NCI-H2171 treated with DMSO at 0.1 percent for 48 hours (cell line): ENCODE measurements at places on chromosomes 16 and 17.

DNA sequence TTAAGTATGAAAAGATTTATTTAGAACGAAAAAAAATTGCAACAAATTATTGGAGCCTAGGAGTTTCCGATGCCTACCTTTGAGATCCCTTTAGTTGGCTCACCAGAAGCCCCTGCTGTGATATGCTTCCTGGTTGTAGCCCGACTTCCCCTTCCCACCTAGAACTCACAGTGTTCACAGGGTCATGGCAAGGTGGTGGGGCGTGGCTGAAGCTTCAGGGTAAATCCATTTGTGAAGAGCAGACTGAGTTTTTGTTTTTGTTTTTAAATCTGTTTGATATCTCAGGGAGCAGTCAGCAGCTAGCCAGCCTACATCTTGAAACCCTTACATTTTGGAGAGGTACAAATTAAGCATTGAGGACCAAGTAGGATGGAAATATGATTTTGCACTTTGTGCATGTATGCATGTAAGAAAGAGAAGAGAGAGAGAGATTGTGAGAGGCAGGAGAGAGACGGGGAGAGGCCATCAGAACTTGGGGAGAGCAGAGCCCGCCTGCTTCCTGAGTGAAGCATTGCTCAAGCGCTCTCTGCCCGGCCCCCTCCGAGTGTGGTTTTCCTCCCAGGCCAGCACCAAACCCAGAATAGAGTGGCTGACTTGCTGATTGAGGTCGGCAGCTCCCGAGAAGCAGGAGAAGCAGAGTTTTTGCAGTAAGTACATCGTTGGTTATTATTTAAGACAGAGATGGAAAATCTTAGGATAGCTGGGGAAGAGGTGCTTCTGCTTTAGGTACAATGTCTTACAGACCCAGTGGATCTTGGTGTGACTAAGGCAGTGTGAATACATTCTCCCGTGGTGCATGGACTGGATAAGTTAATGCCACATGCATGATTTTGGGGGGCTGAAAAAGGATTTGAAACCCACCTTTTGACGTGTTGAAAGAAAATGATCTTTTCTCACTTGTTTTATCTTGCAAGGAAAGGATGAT is 64.2 kb downstream of the SPECC1 start:
- DNase-seq, result no peak

GRCh38 chr17:36723459-36724025 is 122.2 kb downstream of the MRM1 start:
- DNase-seq, result no peak

GRCh38 chr17:76683921-76684745 is 26.6 kb downstream of the MXRA7 start:
- DNase-seq, result no peak

DNA sequence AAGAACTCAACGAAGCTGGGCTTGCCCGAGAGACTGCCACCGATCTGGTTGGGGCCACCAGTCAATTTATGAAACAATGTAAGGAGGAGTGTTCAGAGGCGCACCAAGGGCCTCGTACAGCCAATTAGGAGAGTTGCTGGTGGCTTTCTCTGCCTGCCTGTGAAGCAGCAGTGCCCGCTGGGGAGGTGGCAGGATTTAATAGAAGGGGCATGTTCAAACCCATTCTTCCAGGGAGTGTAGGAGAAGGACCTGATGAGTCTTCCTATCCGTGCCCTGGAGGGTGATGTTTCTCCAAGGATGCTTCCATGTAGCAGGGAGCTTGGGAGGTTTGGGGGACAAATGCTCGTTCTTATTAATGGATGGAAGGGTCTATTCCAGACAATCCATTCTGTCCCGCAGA is 178.4 kb downstream of the CCDC182 start:
- DNase-seq, result no peak

DNA sequence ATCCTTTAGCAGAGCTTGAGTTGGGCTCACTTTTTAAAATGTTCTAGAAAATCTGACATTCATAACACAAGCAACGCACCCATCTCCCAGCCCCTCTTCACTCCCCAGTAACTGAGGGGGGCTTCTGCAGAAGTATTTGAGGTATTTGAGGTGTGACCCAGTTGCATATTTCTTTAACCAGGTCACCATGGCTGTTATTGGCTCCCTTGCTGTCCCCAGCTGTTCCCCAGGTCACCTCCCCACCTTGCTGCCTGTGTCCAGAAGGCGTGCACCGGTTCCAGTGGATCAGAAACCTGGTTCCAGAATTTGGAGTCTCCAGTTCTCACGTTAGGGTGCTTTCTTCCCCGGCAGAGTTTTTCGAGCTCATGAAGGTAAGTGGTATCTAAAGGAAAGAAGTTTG is 13.8 kb downstream of the PGS1 start:
- no peak for DNase-seq

GRCh38 chr17:49362723-49363117 is 670 bp upstream of the ZNF652 start:
- no peak for DNase-seq

DNA sequence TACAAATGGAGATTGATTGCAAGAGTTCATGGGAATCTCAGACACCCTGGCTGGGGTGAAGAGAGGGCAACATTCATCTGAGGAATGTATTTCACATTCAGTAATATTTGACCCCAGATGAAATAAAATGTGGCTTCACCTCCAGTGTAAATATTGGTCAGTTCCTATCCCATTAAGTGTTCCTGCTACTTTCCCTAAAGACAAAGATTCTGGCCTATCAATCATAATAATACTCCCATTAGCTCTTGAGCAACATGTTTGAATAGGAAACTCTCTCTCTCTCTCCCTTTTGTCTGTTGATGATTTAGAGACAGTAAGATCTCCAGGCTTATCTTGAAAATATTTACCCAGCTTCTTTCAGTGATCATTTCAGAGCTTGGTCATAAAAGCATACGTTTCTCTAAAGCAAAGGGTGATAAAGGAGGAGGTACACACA is 70.1 kb downstream of the KCNJ2 start:
- no peak for DNase-seq

- DNase-seq, result peak; percentile 12
These were observed 4.6 kb upstream of the KCNJ16 start for GRCh38 chr17:70070305-70071027.

- DNase-seq, result peak; percentile 80
These were observed 181.6 kb downstream of the TMEM132E start for GRCh38 chr17:34760931-34761495.

- DNase-seq, result peak; percentile 40
These were observed 5.2 kb upstream of the GRIN2C start for GRCh38 chr17:74864866-74865395.

GRCh38 chr17:37519251-37519985 is 29.7 kb downstream of the DUSP14 start:
- no peak for DNase-seq

DNA sequence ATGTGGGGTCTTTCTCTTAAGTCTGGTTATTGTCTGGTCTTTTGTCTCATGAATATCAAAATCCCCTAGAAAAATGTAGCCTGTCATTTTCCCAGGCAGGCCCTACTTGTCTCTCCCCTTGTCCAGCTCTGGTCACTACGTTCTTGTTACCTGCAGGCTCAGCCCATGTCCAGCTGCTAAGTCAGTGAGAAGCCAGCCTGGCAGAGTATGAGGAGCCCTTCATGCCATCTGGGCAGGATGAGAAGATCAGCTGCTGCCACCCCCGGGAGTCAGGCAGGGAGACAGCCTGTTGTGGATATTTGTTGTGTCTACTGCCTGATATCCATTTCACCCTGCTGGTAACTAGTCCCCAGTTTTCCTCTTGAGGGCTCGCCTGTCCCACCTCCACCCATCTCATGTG is 88.9 kb downstream of the ASIC2 start:
- no peak for DNase-seq

- DNase-seq, result no peak
These were observed 24.8 kb downstream of the MYO18A start for GRCh38 chr17:29155227-29155965.

DNA sequence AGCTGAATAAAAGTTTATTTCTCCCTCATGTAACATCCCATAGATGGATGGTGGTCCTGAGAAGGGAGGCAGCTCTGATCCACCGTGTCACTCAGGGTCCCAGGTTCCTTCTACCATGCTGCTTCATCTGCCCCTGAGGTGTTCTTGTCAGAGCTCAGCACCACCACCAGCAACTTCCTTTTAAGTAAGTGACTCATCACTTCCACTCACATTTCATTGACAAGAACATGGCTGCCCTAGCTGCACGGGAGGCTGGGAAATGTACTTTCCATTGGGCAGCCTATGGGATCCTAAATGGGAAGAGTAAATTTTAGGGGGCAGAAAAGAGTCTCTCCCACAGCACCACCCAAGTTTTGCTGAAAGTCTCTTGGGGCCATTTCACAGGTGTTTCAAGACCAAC is 134.7 kb downstream of the USP31 start:
- no peak for DNase-seq

GRCh38 chr16:2090777-2091546 is 43.2 kb downstream of the TSC2 start:
- DNase-seq, result no peak

DNA sequence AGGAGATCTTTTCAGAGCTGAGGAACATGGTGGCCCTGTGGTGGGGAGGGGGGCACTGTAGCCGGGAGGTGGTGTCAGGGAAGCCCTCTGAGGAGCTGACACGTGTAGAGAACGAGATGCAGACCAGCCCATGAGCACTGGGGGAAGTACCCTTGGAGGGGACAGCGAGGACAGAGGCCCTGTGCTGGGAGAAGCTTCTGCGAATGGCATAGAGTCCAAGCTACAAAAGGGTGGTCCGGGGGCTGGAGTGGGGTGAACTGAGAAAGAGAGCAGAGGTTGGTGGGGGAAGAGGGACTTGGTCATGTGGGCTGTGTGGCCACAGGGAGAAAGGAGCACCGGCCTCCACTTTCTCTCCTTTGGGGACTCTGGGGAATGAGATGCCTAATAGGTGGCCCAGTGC is 270.8 kb downstream of the CBLN1 start:
- DNase-seq, result no peak

DNA sequence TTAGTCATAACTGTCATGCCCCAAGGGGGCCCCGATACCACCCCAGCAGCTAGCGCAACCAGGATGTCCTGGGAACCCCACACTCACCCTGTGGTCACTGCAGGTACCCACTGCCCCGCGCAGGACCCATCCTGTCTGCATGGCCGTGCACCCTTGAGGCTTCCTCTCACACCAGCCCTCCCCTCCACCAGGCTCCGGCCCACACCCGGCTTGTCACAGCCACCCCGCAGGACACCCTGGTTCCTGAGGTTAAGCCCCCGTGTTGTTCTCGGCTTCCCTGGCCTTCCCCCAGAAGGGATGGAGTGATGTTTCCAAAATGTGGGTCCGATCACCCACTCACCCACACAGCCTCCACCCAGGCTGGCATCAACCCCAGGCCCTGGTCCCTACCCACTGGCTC is 7.5 kb downstream of the DNASE1L2 start:
- DNase-seq, result no peak

- DNase-seq, result no peak
These were observed 232.1 kb downstream of the CA10 start for GRCh38 chr17:51926448-51926847.

GRCh38 chr17:71024172-71024571 is 854.8 kb downstream of the KCNJ2 start:
- peak; percentile 69 for DNase-seq
